ENCODE measurements at places on chromosomes 3 and 15. TPM values are rescaled to one million over a fixed set of nuclear protein-coding genes. Genes with fewer than 3 reads are reported as not detected.

Gene PML
- 34.0 TPM for total RNA-seq

Gene SLC49A4
- 20.6 TPM for total RNA-seq

Gene SAMMSON
- total RNA-seq, result under 0.01 TPM

Gene SOX2
- not detected for total RNA-seq

Measured in fibroblast of lung (primary cell).